ENCODE measurements at places on chromosomes 1 and 21.
A peak's percentile ranks its signal among the peaks of the same experiment; 100 is the strongest.

DNA sequence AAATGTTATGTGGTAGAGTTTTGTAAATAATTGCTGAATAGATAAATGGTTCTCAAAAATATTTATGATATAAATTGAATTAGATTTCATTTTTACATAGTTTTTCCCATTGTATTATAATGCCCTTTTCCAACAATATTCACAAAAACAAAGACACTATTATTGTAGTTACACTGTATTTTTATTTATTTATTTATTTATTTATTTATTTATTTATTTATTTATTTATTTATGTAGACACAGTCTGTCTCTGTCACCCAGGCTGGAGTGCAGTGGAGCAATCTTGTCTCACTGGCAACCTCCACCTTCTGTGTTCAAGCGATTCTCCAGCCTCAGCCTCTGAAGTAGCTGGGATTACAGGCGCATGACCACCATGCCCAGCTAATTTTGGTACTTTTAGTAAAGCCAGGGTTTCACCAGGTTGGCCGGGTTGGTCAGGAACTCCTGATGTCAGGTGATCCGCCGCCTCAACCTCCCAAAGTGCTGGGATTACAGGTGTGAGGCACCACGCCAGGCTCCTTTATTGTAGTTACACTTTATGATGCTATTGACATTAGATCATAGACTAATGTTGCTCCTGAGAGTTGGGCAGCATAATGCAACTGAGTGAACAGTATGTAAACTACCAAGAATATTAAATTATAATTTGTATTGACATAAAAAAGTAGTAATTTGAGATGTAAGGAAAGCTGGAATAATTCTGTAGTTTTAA is 1430.0 kb upstream of the PRMT6 start:
- no peak for DNase-seq

- no peak for DNase-seq
Observed at GRCh38 chr1:244054924-244055263, 3.8 kb downstream of the ZBTB18 start.

GRCh38 chr21:33283203-33283602 is 17.0 kb downstream of the IL10RB start:
- no peak for DNase-seq

DNA sequence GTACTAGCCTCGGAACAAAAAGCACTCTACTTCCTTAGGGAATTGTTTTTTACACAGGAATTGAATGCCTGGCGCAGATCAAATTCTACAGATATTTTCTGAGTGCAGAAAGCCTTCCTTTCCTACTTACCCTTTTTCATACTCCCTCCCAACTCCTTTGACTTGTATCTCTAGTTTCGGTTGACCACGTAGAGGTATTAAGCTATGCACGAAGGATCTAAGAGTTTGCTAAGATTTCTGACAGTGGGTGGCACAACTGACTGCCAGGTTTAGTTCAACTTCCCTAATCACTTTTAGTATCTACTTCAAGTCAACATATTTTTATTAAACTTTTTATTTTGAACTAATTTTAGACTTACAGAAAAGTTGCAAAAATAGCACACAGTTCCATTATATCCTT is 5.0 kb downstream of the TOR1AIP2 start:
- no peak for DNase-seq

DNA sequence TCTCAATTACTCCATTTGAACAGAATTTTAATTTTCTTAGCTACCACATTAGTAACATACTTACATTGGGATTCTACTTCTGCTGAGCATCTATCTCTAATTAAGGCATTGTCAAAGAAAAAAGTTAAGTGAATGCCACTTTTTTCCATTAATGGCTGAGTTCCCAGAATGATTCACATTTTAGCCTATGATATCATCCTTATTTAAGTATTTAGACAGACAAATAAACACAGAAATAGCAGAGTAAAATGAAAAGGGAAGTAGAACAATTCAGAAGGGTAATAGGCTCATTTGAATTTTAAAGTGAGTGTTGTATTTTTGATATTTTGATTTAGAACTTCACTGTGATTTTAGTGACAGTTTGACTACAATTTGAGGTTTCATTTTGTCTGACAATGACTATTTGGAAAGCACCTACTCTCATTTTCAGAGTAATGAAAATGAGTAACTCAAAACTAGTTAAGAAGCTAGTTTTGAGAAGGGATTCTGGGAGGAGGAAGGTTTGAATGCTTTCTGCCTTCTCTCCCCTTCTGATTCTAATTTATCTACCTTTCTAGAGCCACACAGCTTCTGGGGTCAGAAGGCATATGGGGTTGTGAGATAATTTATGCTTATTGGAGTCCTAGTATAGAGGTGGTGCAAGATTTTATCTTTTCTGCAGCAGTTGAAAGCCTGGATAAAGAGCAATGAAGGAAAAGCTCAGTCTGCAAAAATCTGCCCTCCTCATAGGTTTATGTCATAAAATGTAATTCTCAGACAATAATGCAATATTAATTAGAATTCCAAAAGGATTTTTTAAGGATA is 15.5 kb downstream of the LYPLAL1 start:
- peak; percentile 31 for DNase-seq

DNA sequence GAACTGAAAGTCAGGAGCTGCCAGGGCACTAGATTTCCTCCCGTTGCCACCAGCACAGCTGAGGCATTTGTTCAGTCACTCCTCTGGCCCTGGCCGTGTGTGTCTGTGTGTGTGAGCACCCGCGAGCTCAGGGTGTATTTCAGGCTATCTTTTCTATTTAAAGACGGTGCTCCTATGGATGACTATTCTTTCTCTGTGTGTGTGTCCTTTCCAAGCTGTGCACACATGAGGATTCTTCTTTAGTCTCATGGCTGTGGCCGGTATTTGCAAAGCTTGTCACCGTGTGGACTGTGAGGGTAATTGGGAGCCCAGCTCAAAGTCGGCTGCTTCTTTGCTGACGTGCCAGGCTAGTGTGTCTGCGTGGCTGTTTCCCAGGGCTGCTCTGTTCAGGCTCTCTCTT is 3.0 kb upstream of the KCND3 start:
- DNase-seq, result no peak

- peak; percentile 26 for DNase-seq
Observed at GRCh38 chr1:218344814-218345672, at the start of gene TGFB2. Gene TGFB2 (plus strand): TSS chr1:218345336. CDS start chr1:218346702, 1,366 bp downstream.

Data from CD4-positive, CD25-positive, alpha-beta regulatory T cell (primary cell).